ENCODE measurements at places on chromosomes 2 and 18.
A peak's percentile ranks its signal among the peaks of the same experiment; 100 is the strongest.

DNA sequence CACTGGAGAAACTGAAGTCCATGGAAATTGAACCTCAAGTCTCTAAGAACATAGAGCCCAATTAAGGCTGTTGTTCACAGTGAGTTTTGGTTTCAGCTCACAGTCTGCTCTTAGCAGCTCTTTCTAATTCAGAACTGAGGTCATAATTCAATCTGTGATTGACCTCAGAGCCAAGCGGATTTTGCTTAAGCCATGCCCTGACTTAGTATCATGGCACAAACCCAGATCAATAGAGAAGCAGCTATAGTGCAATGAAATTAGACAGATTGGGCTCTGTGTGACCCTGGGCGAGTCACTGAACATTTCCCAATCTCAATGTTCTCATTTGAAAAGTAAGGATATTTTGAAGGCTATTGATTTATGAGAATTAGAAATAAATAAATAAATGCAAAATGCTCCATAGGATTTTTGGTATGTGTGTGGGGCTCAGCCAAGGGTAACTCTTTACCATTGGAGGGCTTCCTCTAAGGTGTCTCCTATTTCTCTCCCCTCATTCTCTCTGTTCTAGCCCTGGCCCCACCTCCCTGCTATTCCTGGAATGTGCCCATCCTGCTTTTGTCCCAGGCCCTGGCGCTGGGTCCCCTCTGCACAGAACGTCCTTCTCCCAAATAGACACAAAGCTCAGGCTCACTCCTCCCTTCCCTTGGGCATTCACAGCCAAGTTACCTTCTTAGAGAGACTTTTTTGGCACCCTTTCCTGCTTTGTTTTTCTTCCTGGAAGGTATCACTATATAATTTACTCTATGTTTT, 239.6 kb downstream of the LPIN1 start:
- DNase-seq, result peak; percentile 67

DNA sequence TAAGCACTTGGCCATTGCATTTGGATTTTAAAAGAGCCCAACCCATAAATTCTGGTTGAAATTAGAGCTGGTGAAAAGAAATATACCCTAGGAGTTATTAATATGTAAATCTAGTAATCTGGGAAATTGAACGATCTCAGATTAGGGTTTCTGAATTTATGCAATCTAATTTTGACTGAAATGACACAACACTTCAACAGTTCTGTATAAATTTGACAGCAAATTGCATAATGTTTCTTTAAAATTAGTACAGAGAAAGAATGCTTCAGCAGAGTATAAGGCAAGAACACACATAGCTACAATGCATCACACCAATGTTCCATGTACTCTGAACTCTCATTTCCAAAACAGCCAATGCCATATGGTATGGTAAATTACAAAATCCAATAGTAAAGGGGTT, 201.5 kb upstream of the ITGA4 start:
- DNase-seq, result no peak

- DNase-seq, result no peak
These were observed 103.6 kb upstream of the CELF4 start for GRCh38 chr18:37668971-37669747.

GRCh38 chr2:85995648-85996529, 107.1 kb upstream of the ST3GAL5 start:
- DNase-seq, result no peak

GRCh38 chr2:17644997-17645720, 104.7 kb downstream of the VSNL1 start:
- DNase-seq, result no peak

GRCh38 chr18:34773378-34773777, 63.3 kb downstream of the DTNA start:
- DNase-seq, result no peak

DNA sequence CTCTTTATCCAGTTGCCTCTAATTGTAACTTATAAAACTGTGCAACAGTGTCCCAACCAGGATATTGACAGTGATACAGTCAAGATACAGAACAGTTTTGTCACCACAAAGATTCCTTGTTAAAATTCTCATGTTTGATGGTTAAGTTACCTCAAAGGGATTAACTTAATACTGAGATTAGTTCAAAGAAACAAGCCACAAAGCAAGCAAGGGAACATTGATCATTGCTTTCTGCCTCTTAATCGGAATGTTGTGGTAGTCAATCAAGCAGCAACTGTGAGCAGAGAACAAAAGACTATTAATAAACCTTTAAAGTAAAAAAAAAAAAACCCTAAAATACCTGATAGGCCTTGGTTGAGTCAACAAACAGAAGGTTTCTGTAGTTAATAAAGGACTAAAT, 352.3 kb downstream of the PARD3B start:
- no peak for DNase-seq

GRCh38 chr18:57853864-57854263, 50.7 kb upstream of the ATP8B1 start:
- DNase-seq, result no peak

DNA sequence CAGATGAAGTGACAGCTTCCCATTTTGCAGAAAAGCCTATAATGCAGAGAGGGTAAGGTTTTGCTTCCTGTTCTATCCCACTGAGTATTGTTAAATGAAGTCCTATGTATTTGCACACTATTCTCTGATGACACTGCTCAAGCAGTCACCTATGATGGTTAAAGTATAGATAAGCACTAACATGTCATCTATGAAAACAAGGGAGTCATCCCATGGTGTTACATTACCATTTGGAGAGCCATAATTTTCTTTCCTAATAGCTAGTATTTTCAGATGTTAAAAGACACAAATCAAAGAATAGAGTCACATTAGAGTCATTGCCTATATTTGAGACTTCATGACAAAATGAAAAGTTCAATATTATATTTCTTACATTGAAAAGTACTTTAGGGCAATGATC, 42.8 kb upstream of the GRB14 start:
- no peak for DNase-seq

DNA sequence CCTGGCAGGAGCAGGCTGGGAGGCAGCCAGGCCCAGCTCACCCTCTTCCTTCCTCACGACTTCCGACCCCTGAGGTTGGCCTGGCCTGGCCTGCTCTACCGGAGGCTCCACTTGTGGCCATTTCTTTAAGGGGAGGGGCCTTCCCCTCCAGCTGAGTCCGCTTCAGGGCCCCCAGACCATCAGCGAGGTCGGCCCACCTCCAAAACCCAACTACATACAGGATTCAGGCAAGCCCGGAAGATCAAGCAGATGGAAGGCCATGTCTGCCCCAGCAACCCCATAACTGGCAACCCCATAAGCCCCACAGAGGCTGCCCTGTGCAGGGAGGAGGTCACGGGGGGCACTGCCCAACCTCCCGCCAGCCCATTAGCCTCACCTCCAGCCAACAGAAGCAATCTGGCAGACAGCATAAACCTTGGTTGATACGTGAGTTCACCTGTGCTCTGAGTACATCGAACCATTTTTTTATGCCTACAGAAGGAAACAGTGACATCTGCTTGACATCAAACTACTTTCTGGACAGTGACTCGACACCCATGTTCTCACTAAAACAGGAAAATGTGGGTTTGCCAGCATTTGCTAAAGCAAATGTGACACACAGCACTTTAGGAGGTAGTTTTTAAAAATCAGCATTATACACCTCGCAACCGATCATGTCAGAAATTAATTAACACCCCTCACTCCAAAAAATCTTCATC, 98.9 kb downstream of the EIPR1 start:
- no peak for DNase-seq

- DNase-seq, result no peak
These were observed 122.5 kb downstream of the ASXL3 start for GRCh38 chr18:33700513-33700976.

DNA sequence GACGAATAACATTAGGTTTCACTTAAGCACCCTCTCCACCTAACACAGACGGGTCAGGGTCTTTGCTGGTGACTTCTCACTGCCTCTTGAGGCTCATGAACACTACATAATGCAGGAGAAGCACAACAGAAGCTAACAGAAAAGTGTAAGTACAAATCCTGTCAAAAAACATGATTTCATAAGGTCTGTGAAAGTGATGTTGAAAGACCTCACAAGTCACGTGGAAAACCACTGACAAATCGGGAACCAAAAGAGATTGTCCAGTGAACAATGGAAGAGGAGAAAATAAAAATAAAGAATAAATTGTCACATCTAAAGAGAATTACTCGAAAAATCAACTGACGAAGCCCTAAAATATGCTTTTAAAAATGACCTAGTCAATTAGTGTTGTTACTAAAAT, 14.0 kb downstream of the PSD4 start:
- no peak for DNase-seq

- DNase-seq, result no peak
These were observed 22.3 kb downstream of the ATP8B1 start for GRCh38 chr18:57780706-57781347.

DNA sequence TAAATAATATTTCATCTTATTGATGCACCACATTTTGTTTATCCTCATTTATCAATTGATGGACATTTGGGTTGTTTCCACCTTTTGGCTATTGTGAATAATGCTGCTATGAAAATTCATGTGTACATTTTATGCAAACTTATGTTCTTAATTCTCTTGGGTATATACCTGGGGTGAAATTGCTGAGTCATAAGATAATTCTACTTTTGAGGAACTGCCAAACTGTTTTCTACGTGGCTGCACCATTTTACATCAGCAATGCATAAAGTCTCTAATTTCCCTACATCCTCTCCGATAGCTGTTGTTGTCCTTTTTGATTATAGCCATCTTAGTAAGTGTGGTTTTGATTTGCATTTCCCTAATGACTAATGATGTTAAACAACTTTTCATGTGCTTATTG, 116.5 kb upstream of the DLX2 start:
- DNase-seq, result no peak

- DNase-seq, result no peak
These were observed 143.8 kb downstream of the MEIS1 start for GRCh38 chr2:66578687-66579106.

Measured in WERI-Rb-1 (cell line).